ENCODE measurements at places on chromosomes 1 and 21.

GRCh38 chr21:32364796-32365195 lies 28.0 kb downstream of the URB1 start:
- DNase-seq, result no peak

DNA sequence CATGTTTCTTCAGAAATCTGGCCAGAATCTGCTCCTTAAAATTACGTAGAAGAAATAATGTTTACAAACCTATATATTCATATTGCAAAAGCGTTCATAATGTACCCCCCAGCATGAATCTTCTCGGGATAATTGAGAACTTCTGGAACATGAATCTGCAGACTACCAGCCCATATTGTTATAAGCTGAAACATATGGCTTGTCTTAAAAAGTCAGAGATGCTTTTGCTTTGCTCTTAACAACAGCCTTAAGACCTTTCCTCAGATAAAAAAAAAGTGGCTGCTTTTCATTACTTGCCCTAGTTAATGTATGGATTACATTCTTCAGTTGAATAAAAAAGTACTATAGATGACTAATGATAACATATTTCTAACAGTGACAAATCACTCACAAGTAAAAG lies 15.0 kb upstream of the ZZZ3 start:
- no peak for DNase-seq

DNA sequence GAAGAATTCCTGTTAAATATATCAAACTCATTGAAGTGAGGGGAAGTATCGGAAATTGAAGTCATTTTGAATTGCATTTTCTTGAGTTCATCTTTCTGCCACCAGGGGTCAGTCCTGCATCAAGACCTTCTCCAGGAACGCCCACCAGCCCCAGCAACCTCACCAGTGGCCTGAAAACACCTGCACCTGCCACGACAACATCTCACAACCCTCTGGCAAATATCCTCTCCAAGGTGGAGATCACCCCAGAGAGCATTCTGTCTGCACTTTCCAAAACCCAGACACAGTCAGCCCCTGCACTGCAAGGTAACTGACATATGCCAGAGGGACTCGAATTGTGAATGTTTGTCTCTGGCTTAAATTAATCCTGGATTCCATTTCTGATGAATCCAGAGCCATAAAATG lies 22.8 kb upstream of the TARS2 start:
- peak; percentile 38 for DNase-seq

DNA sequence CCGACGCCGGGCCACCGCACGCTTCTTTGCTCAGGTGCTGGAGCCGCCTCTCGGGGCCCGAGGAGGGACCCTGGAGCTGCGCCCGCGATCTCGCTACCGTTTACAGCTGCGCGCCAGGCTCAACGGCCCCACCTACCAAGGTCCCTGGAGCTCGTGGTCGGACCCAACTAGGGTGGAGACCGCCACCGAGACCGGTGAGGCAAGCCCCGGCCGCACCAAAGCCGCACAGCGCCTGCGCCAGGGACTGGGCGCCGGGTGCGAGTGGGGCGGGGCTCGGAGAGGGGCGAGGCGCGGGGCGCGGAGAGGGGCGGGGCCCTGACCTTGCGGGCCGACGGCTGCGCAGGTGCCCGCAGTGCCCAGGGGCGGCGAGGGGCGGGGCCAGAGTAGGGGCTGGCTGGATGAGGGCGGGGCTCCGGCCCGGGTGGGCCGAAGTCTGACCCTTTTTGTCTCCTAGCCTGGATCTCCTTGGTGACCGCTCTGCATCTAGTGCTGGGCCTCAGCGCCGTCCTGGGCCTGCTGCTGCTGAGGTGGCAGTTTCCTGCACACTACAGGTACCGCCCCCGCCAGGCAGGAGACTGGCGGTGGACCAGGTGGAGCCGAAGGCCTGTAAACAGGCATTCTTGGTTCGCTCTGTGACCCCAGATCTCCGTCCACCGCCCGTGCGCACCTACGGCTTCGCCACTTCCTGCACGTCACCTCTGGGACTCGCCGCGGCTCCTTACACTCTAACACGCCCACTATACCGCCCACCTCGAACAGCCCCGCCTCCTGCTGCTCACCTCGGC lies 9.8 kb upstream of the CDC20 start:
- no peak for DNase-seq

- no peak for DNase-seq
These were observed 81.8 kb upstream of the CD34 start for GRCh38 chr1:207992677-207993236.

GRCh38 chr21:14975136-14975919 lies 89.5 kb downstream of the NRIP1 start:
- DNase-seq, result no peak

DNA sequence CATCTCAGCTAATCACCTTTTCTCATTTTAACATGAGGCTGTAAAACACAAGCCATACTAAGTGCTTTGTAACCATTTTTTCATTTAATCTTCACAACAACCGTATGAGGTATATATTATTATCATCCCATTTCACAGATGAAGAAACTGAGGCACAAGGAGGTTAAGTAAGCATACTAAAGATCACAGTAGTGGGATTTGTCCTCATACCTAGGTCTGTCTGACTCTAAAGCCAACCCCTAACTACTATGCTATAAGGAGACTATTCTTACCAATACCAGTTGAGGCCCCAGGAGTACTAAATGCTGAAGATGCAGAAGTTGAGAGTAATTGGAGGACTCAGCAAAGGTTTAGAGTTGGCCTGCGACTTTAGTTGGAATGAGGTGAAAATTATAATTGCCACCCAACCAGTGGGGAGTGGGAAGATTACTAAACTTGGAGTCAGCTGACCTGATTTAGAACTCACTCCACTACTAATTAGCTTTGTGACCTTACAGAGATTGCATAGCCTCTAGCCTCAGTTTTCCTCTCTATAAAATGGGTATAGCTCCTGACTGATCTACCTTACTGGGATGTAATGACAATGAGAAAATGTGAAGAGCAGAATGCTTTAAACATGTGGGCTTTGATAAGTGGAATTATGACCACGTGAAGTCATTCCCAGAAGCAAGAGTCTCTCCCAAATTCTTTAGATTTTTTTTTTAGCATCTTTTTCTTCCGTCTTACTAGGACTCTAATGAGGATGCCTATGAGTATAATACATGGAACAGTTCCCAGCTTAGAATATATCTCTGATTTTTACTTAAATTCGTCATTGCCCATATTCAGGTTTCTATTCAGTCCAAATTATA lies 85.8 kb upstream of the IPO9 start:
- DNase-seq, result no peak
